ENCODE measurements at places on chromosomes 5 and 9. TPM values are rescaled to one million over a fixed set of nuclear protein-coding genes. Genes with fewer than 3 reads are reported as not detected.

The RACK1 gene
- 1,722 TPM for total RNA-seq

- peaks cover 37% of the 10 kb centered on the region for H3K36me3 ChIP-seq
- H3K4me3 ChIP-seq: no peak overlapping the region
- peaks cover 41% of the 10 kb centered on the region for H3K4me1 ChIP-seq
- H3K27me3 ChIP-seq: no peaks in the 10 kb centered on the region
- H3K27ac ChIP-seq: no peak overlapping the region
- no peak for DNase-seq
These were observed 8.9 kb downstream of the IRF1 start for GRCh38 chr5:132481596-132482211.

The VLDLR gene
- 11.4 TPM for total RNA-seq

The MEIKIN gene
- not detected for total RNA-seq

- H3K4me3 ChIP-seq: no peak overlapping the region
- H3K36me3 ChIP-seq: no peaks in the 10 kb centered on the region
- no peaks in the 10 kb centered on the region for H3K4me1 ChIP-seq
These were observed 196.2 kb downstream of the DIRAS2 start for GRCh38 chr9:90446200-90446948.

DNA sequence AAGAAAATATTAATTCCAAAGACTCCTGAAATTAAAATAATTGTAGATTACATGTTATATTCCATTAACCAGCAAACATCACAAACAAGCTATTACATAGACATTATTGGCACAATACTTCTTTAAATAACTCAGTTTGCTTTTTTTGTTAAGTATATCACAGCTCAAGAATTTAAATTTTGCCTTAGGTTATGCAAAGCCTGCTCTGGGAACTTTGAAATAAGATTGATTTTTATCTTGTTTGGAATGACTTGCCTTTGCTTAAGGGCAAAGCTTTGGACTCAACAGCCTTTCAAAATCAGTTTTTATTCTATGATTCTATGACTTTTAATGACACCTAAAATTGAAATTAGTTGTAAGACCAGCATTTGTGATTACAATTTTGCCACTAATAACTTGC is 78.2 kb downstream of the ALDH7A1 start:
- H3K27ac ChIP-seq: no peak overlapping the region
- H3K27me3 ChIP-seq: no peaks in the 10 kb centered on the region
- H3K4me1 ChIP-seq: no peaks in the 10 kb centered on the region

DNA sequence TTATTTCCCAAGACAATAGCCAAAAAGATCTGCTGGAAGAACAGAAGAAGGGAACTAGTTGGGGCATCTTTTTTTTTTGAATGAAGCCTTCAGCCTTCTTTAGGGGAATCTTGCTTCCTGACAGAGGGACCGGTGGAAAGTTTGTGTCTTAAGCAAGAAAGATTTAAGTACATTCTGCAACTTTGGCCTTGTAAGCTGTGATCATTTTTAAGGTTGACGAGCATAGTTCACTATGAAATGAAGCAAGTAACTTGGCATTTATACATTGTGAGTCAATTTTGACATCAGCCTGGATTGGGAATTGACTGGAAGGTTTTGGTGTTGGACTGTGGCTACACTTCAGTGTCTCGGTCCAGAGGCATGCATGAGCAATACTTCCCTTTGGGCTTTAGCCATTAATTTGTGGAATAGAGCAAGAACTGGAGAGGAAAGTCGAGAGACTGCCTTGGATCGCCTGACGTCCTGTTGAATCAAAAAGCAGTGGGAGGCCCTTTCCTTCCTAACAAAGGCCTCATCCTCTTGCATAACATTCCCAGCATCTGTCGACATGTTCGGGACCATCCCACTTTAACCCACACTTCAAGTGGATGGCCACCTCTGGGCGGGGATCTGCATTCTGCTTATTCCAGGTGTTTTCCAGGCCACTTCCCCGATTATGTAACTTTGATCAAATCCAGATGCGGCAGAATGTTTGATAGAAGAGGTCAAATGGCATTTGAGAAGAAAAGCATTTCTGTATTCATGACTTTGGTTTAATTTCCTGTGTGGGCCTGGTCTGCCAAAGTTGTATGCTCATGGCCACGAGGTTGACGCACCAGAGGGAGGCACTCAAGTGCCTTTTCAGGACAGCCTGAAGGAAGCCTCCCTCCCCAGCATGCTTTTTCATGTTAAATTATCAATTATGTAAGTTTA is 12.5 kb downstream of the ABL1 start:
- H3K27me3 ChIP-seq: no peaks in the 10 kb centered on the region
- H3K4me3 ChIP-seq: no peak overlapping the region
- peak; percentile 94 for DNase-seq
- no peaks in the 10 kb centered on the region for H3K36me3 ChIP-seq
- H3K27ac ChIP-seq: peak overlapping the region; percentile 71

GRCh38 chr9:21381448-21382339 is 3.5 kb downstream of the IFNA2 start:
- peak overlapping the region; percentile 16 for H3K4me3 ChIP-seq
- H3K36me3 ChIP-seq: no peaks in the 10 kb centered on the region
- peaks cover 9% of the 10 kb centered on the region for H3K4me1 ChIP-seq
- no peak for DNase-seq
- H3K27me3 ChIP-seq: peaks cover 17% of the 10 kb centered on the region

DNA sequence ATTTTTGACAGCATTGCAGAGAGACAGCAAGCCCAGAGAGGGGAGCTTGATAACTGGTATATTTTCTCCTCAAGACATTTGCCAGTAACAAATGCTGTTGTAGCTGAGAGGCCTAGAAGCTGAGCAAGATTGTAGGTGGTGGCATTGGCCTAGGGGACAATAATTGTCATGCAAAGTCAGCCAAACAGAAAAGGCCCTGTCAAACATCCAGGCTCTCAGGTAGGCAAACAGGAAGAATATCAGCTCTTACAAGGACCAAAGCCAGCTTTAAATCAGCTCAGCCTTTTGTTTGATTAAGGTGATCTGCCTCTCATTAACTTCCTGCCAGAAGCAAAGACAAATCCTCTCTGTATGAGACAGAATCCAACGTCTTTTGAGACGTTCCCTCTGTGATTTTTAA is 29.7 kb upstream of the BARX1 start:
- H3K4me1 ChIP-seq: no peaks in the 10 kb centered on the region
- H3K4me3 ChIP-seq: no peak overlapping the region
- H3K36me3 ChIP-seq: no peaks in the 10 kb centered on the region

DNA sequence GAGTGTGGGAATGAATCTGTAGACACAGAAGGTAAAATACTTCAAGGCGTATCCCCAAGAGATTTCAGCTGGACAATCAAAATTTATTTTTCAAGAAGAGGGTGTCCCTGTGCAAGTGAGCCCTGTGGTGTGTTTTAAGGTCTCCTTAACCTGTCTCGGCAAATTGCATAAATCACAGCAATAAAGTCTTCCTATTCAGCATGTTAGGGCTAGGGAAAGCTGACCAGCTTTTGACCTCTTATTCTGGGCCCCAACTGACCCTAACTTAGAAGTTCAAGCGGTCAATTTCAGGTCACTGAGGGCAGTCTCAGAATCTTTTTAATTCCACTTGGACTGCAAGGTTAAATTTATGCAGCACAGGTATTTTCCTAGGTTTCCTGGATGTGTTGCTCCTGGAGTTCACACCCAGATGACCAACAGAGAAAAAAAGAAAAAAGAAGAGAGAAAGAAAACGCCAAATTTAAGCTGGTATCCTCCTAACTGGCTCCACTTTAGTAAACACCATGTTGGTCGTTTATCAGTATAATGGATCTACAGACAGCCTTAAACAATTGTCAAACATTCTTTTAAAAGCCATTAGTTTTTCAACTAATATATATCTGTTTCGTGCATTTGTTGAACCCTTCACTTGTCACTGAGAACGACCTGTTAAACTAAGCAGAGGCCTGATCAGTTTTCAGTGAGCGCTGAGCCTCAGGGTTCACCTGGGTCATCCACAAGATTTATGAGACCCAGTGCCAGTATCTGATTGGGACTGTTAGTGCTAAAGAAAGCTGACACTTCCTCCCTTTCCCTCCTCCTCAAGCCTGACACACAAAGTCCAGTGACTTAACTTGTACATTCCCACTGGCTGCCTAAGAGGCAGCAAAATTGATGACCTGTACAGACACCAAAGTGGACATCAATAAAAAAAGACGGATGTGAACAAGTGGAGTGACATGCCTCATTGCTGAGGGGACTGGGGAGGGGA is 546.1 kb downstream of the NR2F1-AS1 start:
- H3K27ac ChIP-seq: no peak overlapping the region
- no peaks in the 10 kb centered on the region for H3K36me3 ChIP-seq
- H3K4me3 ChIP-seq: no peak overlapping the region
- no peaks in the 10 kb centered on the region for H3K4me1 ChIP-seq
- no peaks in the 10 kb centered on the region for H3K27me3 ChIP-seq
- no peak for DNase-seq

DNA sequence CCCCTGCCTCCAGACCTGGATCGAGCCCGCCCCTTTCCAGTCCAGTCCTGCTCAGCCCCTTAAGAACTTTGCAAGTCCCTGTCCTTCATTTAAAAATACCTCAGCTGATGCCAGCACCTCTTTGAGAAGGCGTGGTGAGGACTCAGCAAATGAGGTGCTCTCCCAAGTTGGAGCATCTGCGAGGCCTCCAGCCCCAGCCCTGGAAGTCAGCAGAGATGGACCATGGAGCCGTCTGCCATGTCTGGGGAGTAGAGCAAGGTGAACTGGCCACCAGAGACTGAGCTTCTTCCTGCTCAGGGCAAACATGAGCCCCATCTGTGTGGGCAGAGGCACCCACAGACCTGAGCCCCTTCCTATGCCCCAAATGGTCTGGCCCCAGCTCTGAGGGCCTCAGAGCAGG is 71.5 kb downstream of the UBE2QL1 start:
- no peaks in the 10 kb centered on the region for H3K36me3 ChIP-seq
- H3K27me3 ChIP-seq: no peaks in the 10 kb centered on the region
- DNase-seq: no peak
- H3K4me3 ChIP-seq: no peak overlapping the region
- H3K4me1 ChIP-seq: no peaks in the 10 kb centered on the region

All from tibial nerve (tissue), 4 donors.